ENCODE measurements at places on chromosomes 4 and X. TPM values are rescaled to one million over a fixed set of nuclear protein-coding genes. Genes with fewer than 3 reads are reported as not detected.
A peak's percentile ranks its signal among the peaks of the same experiment; 100 is the strongest.

GRCh38 chr4:85803856-85804255 is 328.9 kb downstream of the ARHGAP24 start:
- DNase-seq = no peak

DNA sequence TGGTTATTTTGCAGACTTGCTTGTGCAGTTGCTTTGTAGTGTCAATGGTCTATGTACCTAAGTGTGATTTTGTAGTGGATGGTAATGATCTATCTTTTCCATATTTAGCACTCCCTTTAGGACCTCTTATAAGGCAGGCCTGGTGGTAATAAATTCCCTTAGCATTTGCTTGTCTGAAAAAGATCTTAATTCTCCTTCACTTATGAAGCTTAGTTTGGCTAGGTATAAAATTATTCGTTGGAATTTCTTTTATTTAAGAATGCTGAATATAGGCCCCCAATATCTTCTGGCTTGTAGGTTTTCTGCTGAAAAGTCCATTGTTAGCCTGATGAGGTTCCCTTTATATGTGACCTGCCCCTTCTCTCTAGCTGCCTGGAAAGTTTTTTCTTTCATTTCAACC is 10.6 kb upstream of the HSD17B13 start:
- no peak for DNase-seq

GRCh38 chr4:101328063-101328602 is 19.2 kb downstream of the PPP3CA start:
- no peak for DNase-seq

- DNase-seq = no peak
These were observed 162.2 kb downstream of the KLHL4 start for GRCh38 chrX:87679849-87680248.

GRCh38 chr4:39362827-39363226 is 3.3 kb downstream of the RFC1 start:
- no peak for DNase-seq

DNA sequence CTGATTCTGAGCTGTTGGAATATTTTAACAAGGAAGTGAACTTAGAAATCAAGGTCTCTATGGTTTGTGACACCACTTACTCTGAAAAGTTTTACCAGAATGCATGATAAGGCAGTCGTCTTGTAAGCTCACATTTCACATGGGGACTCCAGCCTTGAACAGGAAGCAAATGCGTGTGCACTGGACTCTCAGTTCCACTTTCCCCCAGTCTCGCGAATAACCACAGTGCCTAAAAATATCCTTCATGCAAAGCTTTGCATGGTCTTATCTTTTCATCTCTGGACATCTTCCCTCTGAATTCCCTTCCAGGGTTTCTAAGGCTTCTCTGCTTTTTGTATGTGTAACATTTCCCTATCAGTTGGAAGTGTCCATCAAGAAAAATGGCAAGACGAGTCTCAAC is 581.8 kb downstream of the NLGN4X start:
- DNase-seq = no peak

- no peak for DNase-seq
These were observed 97.6 kb downstream of the RAB28 start for GRCh38 chr4:13386405-13387107.

- no peak for DNase-seq
These were observed 74.4 kb downstream of the SLC9B1 start for GRCh38 chr4:102945066-102945465.

GRCh38 chr4:75126058-75126457 is 193.1 kb downstream of the PARM1 start:
- no peak for DNase-seq

GRCh38 chr4:129149906-129150305 is 54.0 kb downstream of the C4orf33 start:
- no peak for DNase-seq

GRCh38 chr4:161486461-161486860 is 677.3 kb downstream of the FSTL5 start:
- DNase-seq = no peak

DNA sequence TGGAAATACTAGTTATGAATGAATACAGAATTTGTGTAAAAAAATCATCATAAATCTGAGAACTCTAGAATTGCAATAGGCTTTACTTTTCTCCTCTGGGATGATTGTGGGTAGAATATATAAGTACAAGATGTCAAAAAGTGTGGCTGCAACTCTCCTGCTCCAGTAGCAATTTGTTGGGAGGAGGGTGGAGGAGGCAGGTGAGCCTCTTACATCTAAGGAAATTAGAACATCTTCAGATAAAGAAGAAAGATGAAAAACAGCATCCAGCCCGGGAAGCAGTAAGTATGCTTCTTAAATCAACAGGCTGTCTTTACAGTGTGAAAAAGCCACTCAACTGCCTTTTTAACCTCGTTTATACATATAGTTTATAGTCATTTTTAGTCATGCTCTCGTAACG is 83.7 kb downstream of the ATP8A1 start:
- no peak for DNase-seq

- no peak for DNase-seq
These were observed 16.2 kb upstream of the FHL1 start for GRCh38 chrX:136130931-136131833.

- DNase-seq = no peak
These were observed 39.0 kb downstream of the F11 start for GRCh38 chr4:186304866-186305505.

DNA sequence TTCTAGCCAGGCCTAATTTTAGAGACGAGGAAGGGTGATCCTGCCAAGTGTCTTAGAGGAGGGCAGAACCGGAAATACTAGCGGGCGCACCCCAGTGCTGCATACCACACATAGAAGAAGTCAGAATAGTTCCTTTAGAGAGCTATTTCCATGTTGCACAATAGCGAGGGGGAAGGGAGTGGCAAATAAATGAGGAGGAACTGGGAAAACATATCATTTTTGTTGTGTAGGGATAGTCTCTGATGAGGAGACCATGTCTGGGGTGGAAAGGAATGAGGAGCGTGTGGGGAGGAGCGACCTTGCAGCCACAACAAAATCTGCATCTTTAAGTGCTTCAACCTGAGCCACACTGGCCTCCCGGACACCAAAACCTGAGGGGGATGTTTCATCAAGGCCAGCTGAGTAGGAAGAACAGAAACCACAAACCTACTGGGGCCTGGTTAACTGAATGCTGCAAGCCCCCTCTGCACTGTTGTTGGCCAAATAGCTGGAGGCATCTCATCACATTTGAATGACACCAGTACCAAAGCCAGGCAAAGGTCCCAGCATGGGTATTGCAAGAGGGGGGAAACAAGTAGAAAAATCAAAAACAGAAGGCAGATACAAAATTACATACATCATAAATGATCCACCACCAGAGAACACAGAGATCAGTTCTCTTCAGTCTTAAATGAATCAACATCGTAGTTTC is 26.7 kb upstream of the C1QTNF7 start:
- DNase-seq = peak; percentile 13

GRCh38 chrX:136203438-136203837 is 47.8 kb downstream of the MAP7D3 start:
- no peak for DNase-seq

- DNase-seq = no peak
These were observed 30.9 kb upstream of the INTS6L start for GRCh38 chrX:135489542-135489941.

DNA sequence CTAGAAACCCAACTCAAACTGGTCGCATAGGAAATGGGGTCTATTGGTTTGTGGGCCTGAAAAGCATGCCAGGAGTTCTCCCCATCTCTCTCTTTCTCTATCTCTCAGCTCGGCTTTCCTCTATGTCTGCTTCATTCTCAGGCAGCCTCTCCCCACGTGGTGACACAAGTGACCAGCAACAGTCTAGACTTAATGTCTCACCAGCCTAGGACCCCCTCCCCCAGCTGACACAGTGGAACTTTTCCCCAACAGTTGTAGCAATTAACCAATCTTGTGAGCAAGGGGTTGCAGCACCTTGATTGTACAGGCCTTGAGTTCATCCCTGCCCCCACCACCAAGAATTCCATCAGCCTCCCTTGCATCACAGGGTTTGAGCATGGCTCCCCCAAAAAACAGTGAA is 159.8 kb upstream of the KIT start:
- no peak for DNase-seq

GRCh38 chr4:94641702-94642560 is 115.8 kb upstream of the BMPR1B start:
- DNase-seq = no peak

- no peak for DNase-seq
These were observed 336.4 kb downstream of the ARHGAP10 start for GRCh38 chr4:148068065-148068911.

GRCh38 chrX:4435905-4436304 is 722.5 kb upstream of the PRKX start:
- DNase-seq = no peak

- DNase-seq = no peak
These were observed 473.7 kb upstream of the RPS6KA3 start for GRCh38 chrX:20740443-20740842.

- DNase-seq = no peak
These were observed 34.8 kb downstream of the CT47B1 start for GRCh38 chrX:120840827-120841226.

- no peak for DNase-seq
These were observed 237.3 kb downstream of the USP46 start for GRCh38 chr4:52421811-52422213.

DNA sequence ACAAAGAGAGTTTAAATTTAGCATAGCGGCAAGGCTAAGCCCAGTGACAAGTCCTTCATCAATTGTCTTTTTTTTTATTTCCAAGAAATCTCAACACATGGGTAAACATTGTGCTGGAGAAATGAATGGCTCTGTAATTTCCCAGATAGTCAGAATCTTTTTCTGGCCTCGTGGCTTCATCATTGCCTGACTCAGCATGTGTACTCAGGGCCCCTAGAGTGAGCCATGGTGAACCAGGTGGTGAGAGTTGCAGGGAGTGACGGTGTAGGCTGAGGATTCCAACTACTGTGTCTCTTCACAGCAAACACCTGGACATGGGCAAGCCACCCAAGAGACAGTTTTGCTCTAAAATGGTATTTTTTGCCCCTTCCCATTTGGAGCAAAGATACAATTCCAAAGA is 43.1 kb upstream of the UCP1 start:
- DNase-seq = peak; percentile 28

DNA sequence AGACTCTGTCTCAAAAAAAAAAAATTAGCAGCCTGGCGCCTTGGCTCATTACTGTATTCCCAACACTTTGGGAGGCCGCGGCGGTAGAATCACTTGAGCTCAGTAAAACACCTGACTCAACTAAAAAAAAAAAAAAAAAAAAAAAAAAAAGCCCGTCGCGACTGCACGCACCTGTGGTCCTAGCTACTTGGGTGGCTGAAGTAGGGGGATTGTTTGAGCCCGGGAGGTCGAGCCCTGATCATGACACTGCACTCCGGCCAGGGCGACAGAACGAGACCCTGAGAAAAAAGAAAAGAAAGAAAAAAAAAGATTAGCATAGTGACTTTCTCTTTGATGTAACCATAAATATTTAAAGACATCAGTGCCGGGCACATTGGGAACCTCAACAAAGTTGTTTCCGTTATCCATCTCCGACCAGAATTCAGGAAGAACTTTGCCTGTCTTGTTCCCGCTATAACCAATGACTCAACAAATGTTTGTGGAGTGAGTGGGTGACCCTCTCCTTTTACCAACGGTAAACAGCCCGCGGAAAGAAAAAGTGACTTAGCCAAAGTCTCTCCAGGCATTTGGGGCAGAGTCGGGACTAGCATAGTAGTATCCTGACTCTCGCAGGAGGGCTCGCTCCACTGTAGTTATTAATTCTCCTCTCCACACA is 553 bp upstream of the MED28 start:
- DNase-seq = peak; percentile 23

- DNase-seq = no peak
These were observed 337.6 kb upstream of the NR3C2 start for GRCh38 chr4:148779771-148780170.

DNA sequence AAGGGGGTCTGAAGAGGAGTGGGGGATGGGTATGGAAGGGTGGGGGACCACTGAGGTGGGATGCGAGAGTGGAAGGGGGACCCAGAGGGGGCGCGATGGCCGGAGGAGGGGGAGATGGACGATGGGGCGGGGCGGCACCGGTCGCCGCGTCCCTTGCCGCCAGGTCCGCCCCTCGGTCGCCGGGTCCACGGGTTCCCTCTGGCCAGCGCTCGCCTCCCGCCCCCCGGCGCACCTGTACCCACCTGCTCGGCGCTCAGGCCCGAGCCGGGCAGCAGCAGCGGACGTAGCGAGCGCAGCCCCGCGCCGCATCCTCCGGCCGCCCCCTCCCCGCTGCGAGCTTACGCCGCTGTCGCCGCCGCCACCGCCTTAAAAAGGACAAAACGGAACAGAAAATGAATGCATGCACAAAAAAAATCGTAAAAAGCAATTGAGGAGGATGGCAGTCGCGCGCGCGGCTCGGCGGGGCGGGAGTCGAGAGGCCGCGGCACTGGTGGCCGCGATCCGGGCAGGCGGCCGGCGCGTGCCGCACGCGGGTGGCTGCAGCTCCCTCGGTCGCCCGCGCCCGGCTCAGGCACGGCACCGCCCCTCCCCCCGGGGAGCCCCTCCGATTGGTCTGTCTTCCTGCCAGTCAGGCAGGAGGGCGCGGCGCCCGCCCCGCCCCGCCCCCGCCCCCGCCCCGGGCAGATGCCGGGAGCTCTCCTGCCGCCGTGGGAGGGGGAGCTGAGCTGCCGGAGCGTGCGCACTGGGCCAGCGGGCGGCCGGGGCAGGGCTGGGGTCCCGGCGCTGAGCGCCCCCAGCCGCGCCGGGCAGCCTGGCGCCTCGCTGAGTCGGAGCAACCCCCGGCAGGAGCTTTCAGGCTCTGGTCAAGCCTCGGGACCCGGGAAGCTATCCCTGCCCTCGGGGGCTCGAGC is at the start of gene JAKMIP1:
Gene JAKMIP1 (minus strand): TSS at position 539 of the 911 bp plus-strand sequence. CDS start 87,699 bp downstream, outside the sequence.
- DNase-seq = peak; percentile 88

GRCh38 chr4:128353791-128354190 is 66.2 kb upstream of the PGRMC2 start:
- DNase-seq = no peak

- no peak for DNase-seq
These were observed 690.6 kb downstream of the DMD start for GRCh38 chrX:32520789-32521188.

- DNase-seq = no peak
These were observed 491.1 kb downstream of the AFF2 start for GRCh38 chrX:148991502-148991901.

DNA sequence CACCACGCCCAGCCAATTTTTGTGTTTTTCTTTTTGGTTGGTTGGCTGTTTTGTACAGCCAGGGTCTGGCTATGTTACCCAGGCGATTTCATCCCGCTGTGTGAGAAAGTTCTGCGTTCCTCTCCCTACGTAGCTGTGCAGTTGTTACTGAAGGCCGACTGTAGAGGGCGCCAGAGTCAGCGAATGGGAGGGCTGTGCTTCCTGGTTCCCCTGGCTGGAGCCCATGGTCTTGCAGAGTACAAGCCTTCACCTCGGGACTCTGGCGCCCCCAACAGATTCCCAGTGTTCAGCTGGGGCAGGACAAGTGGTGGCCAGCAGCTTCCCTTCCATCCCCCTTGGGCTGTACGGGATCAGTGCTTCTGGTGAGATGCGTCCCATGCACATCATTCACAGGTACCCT is 5.6 kb upstream of the CT45A1 start:
- no peak for DNase-seq

EDA gene
- total RNA-seq = 19.1 TPM

NRK gene
- 9.1 TPM for total RNA-seq

RNF175 gene
- total RNA-seq = 2.1 TPM

FRG1 gene
- total RNA-seq = 33.8 TPM

NOP14 gene
- 18.2 TPM for total RNA-seq

IL13RA2 gene
- 0.17 TPM for total RNA-seq

GABRG1 gene
- total RNA-seq = not detected

FATE1 gene
- total RNA-seq = not detected

F11 gene
- total RNA-seq = 19.4 TPM

SNCA gene
- total RNA-seq = 8.9 TPM

Measured in hepatocyte (in vitro differentiated cells).